ENCODE measurements at places on chromosomes 6 and 20.

DNA sequence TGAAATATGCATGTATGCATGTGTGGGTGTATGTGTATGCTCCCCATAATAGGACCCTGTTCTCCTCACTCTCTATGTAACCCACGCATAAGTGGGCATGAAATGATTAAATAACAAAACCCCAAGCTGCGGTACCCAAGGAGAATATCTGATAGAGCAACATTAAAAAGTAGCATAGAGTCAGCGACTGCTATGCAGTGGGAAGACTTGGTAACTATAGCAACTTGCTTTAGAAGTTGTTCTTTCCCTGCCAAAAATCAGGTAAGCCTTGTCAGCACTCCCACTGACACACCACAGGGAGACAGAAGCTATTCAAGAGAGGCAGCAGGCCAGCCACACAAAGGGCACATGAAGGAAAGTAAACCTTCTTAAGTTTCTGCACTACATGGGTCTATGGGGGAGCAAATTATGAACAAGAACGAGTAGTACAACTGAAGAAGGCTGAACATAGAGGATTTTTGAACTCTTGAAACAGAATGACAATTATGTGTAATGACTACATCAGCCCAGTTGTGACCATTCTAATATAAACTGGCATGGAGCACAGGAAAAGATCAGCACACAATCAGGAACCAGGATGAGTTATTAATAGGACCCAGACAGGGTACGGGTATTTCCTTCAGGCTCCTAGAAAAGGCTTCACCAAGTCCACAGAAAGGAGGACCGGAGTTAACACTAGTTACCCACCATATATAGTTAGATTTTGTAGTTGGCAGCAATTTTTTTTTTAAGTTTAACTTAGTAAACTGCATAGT, 89.9 kb downstream of the GPR6 start:
- DNase-seq = no peak

DNA sequence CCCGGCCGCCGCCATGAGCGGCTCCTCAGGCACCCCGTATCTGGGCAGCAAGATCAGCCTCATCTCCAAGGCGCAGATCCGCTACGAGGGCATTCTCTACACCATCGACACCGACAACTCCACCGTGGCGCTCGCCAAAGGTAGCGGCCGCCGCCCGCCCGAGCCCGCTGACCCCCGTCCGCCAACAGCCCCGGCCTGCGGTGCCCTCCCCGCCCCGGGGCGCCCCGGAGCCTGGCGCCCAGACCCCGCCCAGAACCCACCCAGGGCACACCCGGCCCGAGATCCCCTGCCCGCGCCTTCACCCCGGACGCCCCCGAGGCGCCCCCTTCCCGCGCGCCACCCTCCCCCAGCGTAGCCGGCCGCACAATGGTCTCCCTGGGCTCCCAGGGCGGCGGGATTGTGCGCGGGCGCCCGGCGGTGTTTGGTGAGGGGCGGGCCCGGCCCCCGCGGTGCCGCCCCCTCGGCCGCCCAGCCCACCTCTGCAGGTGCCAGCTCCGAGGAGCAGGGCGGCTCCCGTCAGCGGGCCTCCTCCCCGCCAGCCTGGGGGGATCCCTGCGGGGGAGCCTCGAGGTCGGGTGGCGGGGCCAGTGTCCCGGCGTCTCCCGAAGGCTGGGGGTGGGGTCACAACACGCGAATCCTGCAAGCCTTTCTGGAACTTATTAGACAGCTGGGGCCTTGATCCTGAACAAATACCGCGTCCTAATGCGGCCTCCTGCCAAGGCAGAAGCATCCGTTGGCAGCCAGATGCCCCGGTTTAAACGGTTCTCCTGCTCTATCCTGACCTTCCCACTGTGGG, 577 bp downstream of the LSM14B start:
- peak; percentile 62 for DNase-seq

DNA sequence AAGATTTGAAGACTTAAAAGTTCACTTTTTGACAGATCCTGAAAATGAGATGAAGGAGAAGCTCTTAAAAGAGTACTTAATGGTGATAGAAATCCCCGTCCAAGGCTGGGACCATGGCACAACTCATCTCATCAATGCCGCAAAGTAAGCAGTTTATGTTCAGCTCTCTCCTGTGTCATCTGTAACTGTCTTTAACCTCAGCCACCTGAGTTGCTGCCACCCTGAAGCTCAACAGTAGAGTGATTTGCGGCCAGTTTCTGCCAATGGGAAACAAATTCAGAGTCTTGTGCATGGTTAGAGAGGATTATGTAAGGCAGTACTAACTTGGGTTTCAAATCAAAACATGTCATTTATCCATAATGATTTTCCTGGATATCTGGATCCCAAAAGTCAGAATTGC, 10.1 kb downstream of the TNFAIP3 start:
- DNase-seq = no peak

- no peak for DNase-seq
Observed at GRCh38 chr20:37622728-37623127, 71.1 kb upstream of the CTNNBL1 start.

DNA sequence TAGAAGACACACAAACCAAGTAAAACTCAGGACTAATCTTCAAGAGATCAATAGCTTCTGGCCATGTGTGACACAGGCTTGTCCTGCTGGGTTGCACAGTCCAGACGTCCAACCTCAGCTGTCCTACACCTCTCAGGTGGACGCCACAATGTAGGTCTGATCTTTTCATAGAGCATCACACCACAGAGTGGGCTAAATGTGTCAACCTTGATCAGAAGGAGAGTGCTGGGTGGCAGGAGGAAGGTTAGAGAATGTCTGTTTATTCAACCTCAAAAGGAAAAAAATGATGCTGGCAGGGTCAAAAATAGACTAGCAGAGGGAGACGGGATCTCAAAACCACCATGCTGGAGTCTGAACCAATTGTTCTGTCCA, 41.7 kb downstream of the GFOD1 start:
- DNase-seq = no peak

DNA sequence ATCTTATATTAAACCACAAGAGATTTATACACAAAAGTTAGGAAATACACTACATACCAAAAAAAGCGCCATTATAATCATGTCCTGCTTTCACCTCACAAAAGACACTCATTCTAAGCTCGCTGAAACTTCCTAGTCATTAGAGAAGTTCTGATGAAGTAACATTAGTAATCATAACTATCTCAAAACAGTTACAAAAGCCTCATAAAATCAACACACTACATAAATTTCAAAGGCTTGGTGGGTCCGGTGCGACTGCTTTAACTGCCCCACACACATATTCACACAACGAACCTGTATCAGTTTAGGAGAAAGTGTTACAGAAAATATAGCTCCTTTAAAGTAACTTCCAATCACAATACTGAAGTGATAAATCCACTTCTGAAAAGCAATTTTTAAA, 1.9 kb downstream of the PHIP start:
- DNase-seq = peak; percentile 30

All from NAMALWA (cell line).